BJ (cell line): ENCODE measurements at places on chromosomes 3 and 15.

DNA sequence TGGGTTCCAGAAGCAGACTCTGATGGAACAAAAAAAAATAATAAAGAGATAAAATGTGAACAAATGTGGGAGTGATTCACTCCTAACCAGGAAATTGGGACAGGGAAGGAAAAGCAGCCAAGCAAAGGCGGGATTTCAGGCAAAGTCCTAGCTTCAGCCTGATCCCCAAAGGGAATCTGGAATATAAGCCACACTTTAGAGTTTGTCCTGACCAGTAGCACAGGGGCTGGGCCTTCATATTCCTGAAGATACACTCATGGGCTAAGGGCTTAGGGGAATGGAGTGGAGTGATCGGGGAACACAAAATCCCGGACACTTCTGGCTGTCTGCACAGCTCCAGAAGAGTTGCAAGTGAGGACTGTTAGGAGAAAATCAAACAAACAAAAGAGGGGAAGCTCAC, 135.0 kb upstream of the COL8A1 start:
- no peak for DNase-seq

GRCh38 chr15:92611995-92612745, 43.4 kb downstream of the FAM174B start:
- no peak for DNase-seq

DNA sequence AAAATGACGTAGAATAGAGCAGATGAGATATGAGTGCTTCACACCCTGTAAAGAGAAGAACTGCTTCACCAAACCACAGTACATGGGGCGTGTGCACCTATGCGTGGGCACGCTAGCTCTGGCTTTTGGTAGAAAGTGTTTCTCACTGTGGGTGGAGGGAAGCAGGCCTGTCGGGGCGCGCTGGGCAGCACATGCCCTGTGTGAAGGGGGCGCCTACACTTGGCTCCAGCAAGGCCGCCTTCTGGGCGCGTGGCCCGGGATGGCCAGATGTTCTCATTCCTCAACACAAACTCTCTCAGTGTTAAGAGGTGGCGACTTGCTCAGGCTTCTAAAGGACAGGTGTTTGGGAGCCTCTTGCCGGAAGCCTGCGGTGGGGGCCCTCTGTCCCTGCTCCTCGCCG, 90.0 kb downstream of the FBLN2 start:
- no peak for DNase-seq

GRCh38 chr3:183991403-183991802, 26.3 kb downstream of the ABCC5 start:
- DNase-seq: no peak

- DNase-seq: no peak
Measured at GRCh38 chr3:72152551-72153476, 367.9 kb upstream of the PROK2 start.

DNA sequence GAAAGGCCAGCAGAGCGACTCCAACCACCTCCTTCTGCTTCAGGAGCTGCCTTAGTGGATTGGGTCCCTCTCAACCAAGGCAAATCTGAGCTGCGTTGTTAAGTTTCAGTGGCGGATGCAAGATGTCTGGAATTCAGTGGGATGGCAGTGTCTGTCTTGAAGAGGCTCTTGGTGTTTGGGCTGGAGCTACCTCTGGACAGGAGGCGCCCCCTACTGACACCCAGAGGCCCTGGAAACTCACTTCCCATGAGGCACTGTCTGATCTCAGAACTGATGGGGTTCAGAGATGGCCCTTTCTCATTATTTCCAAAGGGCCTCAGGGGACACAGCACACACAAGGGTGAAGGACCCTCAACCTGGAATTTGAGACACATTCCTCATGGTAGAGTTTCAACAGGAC, 6.0 kb upstream of the SLC28A1 start:
- DNase-seq: peak; percentile 1

DNA sequence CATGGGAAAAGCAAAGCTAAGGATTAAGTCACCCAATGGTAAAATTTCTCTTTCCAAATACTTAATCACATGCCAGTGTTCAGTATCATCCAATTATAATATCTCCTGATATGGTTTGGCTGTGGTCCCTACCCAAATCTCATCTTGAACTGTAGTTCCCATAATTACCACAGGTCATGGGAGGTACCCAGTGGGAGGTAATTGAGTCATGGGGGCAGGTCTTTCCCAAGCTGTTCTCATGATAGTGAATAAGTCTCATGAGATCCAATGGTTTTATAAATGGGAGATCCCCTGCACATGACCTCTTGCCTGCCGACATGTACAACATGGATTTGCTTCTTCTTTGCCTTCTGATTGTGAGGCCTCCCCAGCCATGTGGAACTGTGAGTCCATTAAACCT, 26.1 kb upstream of the NMB start:
- no peak for DNase-seq

- DNase-seq: no peak
Measured at GRCh38 chr3:50316657-50317242, 5.8 kb downstream of the HYAL2 start.

- DNase-seq: no peak
Measured at GRCh38 chr15:94069844-94070243, 161.5 kb upstream of the MCTP2 start.

DNA sequence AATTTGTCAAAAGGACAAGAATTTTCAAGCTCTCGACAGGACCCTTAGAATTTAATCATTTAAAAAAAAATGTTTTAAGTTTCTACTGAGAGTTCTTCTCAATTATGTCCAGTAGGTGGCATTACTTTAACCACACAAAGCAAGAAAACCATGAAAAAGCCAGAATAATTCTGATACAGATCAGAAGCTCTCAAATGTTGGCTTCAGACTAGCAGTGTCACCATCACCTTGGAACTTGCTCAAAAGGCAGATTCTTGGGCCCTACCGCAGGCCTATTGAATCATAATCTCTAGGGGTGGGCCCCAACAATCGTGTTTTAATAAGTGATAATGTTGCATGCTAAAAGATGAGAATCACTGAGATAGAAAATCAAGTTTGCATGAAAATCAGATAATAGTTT, 99.5 kb upstream of the KCNMB2 start:
- DNase-seq: peak; percentile 49

DNA sequence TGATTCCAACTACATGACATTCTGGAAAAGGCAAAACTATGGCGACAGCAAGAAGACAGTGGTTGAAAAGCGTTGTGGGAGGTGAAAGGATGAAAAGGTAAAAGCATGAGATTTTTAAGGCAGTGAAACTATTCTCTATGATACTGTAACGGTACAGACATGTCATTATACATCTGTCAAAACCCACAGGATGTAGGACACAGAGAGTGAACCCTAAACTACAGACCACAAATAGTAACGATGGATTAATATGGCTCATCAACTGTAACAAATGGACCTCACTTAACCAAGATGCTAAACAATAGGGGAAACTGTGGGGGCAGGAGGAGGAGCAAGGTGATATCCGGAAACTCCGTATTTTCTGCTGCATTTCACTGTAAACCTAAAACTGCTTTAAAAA, 39.1 kb downstream of the MYO9A start:
- DNase-seq: no peak

GRCh38 chr3:61790411-61790810, 229.0 kb downstream of the PTPRG start:
- DNase-seq: no peak

DNA sequence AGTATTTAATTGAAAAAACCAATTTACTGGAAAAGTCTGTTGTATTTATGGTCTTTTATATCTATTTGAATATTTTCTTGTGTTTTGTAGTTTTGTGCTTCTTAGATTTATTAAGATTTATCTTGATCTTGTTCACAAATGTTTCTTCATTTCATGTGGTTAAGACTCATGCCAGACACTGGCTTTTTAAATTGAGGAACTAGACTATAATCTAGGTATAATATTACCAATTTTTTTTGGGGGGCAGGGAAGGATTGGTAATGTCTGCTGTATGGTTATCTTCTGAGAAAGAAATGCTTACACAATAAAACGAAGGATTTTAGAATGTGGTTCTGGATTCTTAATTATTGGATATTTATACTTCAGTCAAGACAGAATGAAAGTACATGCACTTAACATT, 24.9 kb downstream of the AP4E1 start:
- DNase-seq: no peak

DNA sequence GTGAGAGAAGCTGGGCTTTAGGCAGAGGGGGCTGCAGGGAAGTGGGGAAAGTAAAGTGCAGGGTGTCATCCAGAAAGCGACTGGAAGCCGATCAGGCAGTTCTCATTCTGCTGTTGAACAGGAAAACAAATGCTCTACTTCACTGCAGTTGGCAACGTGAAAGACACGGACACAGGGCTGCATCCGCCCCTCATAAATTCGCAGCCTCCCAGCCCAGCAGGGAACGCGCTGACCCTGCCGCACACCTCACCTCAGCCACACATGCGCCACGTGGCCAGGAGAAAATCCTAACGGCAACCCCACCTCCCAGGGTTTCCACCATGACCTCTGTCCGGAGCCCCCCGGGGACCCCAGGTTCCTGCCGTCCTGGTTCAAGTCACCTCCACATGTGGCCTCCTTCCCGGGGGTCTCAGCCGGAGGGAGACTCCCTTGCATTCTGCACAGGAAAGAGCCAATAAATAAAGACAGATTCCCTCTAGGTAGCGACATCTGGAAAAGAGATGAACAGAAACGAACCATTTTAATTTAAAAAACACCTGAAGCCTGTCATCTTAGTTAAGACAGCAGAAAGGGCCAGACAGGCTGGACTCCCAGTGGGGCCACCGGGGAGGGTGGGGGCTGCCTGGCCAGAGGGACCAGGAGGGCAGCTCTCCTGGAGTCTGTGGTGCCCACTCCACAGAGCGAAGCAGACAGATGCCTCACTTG, 118.7 kb downstream of the TMEM266 start:
- no peak for DNase-seq

- DNase-seq: peak; percentile 15
Measured at GRCh38 chr3:11379238-11379823, 107.1 kb downstream of the ATG7 start.

- no peak for DNase-seq
Measured at GRCh38 chr15:24676431-24676830, 856 bp downstream of the NPAP1 start.

- no peak for DNase-seq
Measured at GRCh38 chr3:132029182-132029902, 5.5 kb downstream of the CPNE4 start.

GRCh38 chr3:142444343-142444742, 3.5 kb downstream of the XRN1 start:
- no peak for DNase-seq

GRCh38 chr3:112086875-112087524, 811 bp downstream of the C3orf52 start:
- DNase-seq: no peak

DNA sequence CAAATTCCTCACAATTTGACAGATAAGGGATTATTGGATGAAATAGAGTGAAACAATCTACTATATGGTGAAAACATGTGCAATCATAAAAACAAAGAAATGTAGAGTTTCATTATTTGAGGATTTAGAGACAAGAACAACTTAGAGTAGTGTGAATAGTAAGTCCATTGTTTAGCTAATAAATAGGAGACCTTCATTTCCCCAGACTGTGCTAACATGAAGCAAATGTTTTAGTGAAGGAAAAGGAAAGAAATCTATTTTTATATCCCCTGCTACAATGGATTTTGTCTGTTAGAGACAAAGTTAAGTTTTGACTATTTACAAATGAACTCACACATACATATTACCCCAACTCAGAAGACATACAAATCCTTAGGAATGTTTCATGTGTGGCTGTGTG, 77.8 kb downstream of the EFL1 start:
- DNase-seq: no peak

DNA sequence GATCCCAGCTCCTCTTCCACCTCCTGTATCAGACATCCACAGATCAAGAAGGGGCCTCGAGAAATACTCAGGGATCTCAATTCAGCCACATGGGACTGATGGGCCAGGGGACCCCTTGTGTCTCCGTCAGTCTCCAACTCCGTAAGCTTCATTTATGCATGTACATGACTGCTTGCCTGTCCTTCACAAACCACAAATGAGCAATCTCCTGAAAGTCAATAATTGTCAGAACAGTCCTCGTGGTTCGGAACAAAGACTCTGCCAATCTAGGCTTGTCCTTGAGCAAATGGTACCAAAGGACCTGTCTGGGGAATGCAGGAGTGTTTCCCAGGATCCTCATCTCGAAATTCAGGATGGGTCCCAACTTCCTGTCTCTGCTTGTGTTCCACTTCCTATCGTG, 20.8 kb downstream of the SLC12A8 start:
- DNase-seq: no peak

GRCh38 chr15:80679167-80679803, 15.8 kb upstream of the ABHD17C start:
- DNase-seq: no peak

DNA sequence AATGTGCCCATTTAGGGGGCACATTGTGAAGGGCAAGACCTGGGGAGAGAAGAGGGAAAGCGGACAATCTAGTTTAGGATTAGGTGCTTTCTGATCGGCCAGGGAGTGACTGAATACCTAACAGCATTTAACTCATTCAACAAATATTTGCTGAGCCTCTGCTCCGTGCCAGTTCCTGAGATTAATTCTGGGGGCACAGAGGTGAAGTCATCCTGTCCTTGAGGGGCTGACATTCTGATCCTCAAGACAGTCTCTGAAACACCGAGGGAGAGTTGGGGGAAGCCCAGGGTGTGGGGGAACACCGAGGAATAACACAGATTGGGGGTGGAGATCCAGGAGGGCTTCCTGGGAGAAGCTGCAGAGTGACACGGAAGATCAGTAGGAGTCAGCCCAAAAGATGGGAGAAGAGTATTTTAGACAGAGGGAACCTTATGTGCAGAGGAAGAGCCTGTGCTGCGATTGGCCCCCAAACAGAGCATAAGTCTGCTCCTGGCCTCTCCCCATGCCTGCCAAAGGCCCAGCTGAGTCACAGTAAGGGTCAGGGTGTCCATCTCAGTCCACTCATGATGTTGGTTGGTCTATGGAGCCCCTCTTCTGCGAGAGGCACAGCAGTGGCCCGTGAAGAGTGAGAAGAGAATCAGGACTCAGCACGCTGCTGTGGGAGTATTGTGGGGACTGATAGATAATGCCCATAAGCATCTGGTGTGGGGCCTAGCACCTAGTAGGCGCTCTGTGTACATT, 60.2 kb downstream of the AMOTL2 start:
- no peak for DNase-seq

GRCh38 chr3:105322570-105323273, 44.0 kb upstream of the ALCAM start:
- no peak for DNase-seq

GRCh38 chr3:157290766-157291165, 130.8 kb upstream of the CCNL1 start:
- peak; percentile 60 for DNase-seq

DNA sequence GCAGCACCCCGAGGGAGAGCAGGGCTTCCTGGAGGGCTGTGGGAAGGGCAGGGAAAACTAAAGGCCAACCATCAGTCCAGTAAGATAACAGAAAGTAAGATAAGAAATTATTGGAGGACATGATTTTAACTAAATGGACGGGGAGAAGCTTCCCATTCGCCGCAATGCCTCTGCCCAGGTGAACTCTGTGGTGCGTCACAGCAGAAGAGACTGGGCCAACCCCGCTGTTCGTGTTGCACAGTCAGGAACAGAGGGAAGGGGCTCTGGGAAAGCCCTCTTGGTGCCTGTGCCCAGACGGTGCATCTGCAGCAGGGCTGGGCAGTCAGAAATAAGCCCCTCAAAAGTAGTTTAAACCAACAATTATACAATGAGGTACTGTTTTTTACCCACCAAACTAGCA, 284.1 kb downstream of the OCA2 start:
- no peak for DNase-seq

- no peak for DNase-seq
Measured at GRCh38 chr15:80873366-80873952, 94.3 kb downstream of the CEMIP start.

- no peak for DNase-seq
Measured at GRCh38 chr3:194487289-194488054, 670 bp upstream of the ATP13A3 start.
